ENCODE measurements at places on chromosomes 1 and 21.

- H3K27me3 ChIP-seq: no peaks in the 10 kb centered on the region
- no peaks in the 10 kb centered on the region for H3K4me1 ChIP-seq
- no peak for DNase-seq
- no peaks in the 10 kb centered on the region for H3K36me3 ChIP-seq
- H3K27ac ChIP-seq: no peak overlapping the region
- no peak overlapping the region for H3K4me3 ChIP-seq
These were observed 88.3 kb downstream of the COL24A1 start for GRCh38 chr1:86068271-86068721.

GRCh38 chr1:243345205-243345604 lies 89.4 kb downstream of the SDCCAG8 start:
- no peak overlapping the region for H3K27ac ChIP-seq
- no peak for DNase-seq
- no peaks in the 10 kb centered on the region for H3K27me3 ChIP-seq
- no peak overlapping the region for H3K4me3 ChIP-seq

GRCh38 chr1:27106561-27107323 lies 48.2 kb downstream of the SLC9A1 start:
- no peaks in the 10 kb centered on the region for H3K36me3 ChIP-seq
- no peak overlapping the region for H3K4me3 ChIP-seq
- H3K4me1 ChIP-seq: peaks cover 2% of the 10 kb centered on the region

- no peaks in the 10 kb centered on the region for H3K36me3 ChIP-seq
- H3K4me1 ChIP-seq: no peaks in the 10 kb centered on the region
- no peak for DNase-seq
- H3K4me3 ChIP-seq: no peak overlapping the region
These were observed 44.4 kb downstream of the RPS6KC1 start for GRCh38 chr1:213095467-213095866.

- H3K36me3 ChIP-seq: no peaks in the 10 kb centered on the region
- no peak overlapping the region for H3K27ac ChIP-seq
- H3K4me3 ChIP-seq: no peak overlapping the region
- H3K4me1 ChIP-seq: no peaks in the 10 kb centered on the region
These were observed 47.3 kb upstream of the SSX2IP start for GRCh38 chr1:84737590-84737989.

- 0 out of 2 replicates have a peak, but pooled peaks cover 5% of the 10 kb centered on the region for H3K36me3 ChIP-seq
- H3K4me3 ChIP-seq: no peak within 1 kb of the TSS
- H3K4me1 ChIP-seq: peaks cover 7% of the 10 kb centered on the region
- no peak for DNase-seq
- no peaks in the 10 kb centered on the region for H3K27me3 ChIP-seq
These were observed at the start of gene GJC2 for GRCh38 chr1:228149406-228150119. TSS of gene GJC2 (plus strand) at chr1:228149930. CDS start at chr1:228157759, 7,829 bp downstream.

- H3K27me3 ChIP-seq: no peaks in the 10 kb centered on the region
- no peaks in the 10 kb centered on the region for H3K36me3 ChIP-seq
- H3K4me3 ChIP-seq: no peak overlapping the region
- no peak overlapping the region for H3K27ac ChIP-seq
- peaks cover 4% of the 10 kb centered on the region for H3K4me1 ChIP-seq
These were observed 64.1 kb downstream of the LRRN2 start for GRCh38 chr1:204621396-204621795.

GRCh38 chr21:40021558-40022351 lies 154.5 kb downstream of the PCP4 start:
- H3K4me3 ChIP-seq: no peak overlapping the region
- H3K4me1 ChIP-seq: no peaks in the 10 kb centered on the region
- no peak overlapping the region for H3K27ac ChIP-seq
- no peaks in the 10 kb centered on the region for H3K36me3 ChIP-seq
- H3K27me3 ChIP-seq: no peaks in the 10 kb centered on the region
- no peak for DNase-seq

DNA sequence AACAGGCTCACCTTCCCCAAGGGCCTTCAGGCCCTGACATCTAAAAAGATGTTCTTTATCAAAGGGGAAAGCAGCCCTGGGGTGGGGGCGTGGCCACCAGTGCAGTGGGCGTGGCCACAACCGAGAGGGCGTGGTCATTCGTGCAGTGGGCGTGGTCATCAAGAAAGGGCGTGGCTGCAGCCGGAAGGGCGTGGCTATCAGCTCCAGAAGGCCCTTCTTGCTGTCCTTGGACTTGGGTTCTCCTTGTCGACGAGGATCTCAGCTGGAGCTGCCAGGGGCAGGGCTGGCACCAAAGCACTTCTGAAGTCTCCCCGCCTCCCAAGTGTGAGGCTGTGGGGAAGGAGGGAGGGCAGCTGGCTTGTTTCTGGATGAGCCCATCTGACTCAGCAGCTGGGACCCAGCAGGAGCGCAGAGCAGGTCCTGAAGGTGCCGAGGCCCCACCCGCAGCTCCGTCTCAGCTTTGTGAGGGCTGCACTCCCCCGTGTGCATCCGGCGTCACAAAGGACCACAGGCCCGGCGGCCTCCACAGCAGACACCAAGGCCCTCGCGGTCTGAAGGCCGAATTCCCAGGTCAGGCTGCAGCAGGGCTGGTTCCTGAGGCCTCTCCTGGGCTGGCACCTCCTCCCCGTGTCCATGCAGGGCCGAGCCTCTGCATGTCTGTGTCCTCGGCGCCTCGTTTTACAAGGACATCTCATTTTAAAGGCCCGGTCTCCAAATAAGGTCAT lies 12.8 kb downstream of the PDE9A start:
- H3K27me3 ChIP-seq: no peaks in the 10 kb centered on the region
- DNase-seq: no peak
- H3K4me1 ChIP-seq: peaks cover 9% of the 10 kb centered on the region

- no peak overlapping the region for H3K27ac ChIP-seq
- no peak for DNase-seq
- H3K4me3 ChIP-seq: no peak overlapping the region
- H3K36me3 ChIP-seq: no peaks in the 10 kb centered on the region
These were observed 472.3 kb upstream of the BRINP3 start for GRCh38 chr1:190949939-190950338.

DNA sequence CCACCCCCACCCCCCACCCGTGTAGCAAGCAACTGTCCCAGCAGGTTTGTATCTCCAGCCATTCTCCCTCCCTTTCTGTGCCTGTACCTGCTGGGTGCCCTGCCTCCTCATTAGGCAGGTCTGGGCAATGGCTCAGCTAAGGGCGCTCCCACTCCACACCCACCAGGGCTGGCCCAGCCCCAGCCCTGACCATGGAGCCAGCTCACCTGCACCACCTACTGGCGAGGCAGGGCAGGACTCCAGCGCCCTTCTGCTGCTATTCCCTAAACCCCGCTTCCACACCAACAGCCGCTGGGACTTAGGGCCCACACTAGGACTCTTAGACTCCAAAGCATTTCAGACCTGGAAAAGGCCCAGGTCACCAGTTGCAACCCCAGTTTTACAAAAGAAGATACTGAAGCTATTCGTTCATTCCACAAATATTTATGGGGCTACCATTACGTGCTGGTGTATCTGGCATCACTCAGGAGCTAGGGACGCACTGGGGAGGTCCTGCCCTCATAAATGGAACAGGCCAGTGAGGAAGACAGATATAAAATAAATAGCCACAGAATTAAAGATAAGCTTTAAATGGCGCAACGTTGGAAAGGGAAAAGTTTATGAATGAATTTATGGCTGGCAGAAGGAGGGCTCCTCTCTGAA lies 24.0 kb downstream of the PGLYRP3 start:
- no peak overlapping the region for H3K27ac ChIP-seq
- H3K4me3 ChIP-seq: no peak overlapping the region
- peaks cover 1% of the 10 kb centered on the region for H3K4me1 ChIP-seq
- peak; percentile 43 for DNase-seq
- no peaks in the 10 kb centered on the region for H3K27me3 ChIP-seq
- H3K36me3 ChIP-seq: no peaks in the 10 kb centered on the region

DNA sequence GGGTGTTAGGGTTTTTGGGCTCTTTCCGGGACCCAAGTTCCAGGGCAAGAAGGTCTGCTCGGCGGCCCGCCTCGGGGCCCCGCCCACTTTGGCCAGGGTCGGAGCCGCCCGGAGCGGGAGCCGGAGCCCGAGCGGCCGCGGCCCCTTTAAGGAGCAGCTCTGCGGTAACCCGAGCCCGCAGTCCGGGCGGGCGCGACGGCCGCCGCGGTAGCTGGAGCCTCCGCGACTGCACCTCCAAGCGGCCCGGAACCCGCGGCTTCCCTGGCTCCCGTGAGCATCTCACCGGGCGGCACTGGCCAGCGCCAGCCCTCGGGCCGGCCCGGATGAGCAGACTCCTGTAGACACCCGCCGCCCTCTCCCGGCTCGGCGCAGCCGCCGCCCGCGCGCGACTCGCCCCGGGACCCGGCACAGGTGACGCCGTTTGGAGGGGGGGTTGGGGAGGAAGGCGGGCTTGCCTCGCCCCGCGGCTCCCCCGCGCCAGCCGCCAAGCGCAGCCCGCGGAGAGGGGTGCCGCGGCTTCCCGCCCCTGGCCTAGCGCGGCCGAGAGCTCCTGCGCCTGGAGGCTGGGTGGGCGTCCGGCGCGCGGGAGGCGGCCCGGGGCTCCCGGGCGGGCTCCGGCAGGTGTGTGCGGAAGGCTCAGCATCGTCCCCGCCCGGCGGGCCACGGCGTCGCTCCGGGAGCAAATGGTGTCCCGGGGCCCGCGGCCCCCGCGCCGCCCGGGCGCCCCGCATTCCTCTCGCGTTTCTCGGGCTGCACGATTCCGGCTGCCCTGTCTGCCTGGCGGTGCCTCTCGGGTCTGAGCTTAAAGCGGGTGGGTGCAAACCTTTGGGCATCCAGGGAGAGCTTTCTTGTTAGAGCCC lies at the start of gene TLCD4:
Gene TLCD4 (plus strand): TSS at position 149 of the 860 bp plus-strand sequence. CDS start 26,547 bp downstream, outside the sequence.
- H3K36me3 ChIP-seq: no peaks in the 10 kb centered on the region
- peak; percentile 39 for DNase-seq
- no peak within 1 kb of the TSS for H3K27ac ChIP-seq
- peak within 1 kb of the TSS; percentile 62 for H3K4me3 ChIP-seq

- no peak overlapping the region for H3K27ac ChIP-seq
- H3K4me1 ChIP-seq: no peaks in the 10 kb centered on the region
- no peak overlapping the region for H3K4me3 ChIP-seq
- H3K36me3 ChIP-seq: peaks cover 52% of the 10 kb centered on the region
- H3K27me3 ChIP-seq: no peaks in the 10 kb centered on the region
- DNase-seq: no peak
These were observed 29.9 kb downstream of the DHCR24 start for GRCh38 chr1:54857141-54857540.

GRCh38 chr1:76106719-76107235 lies 32.2 kb downstream of the ST6GALNAC3 start:
- no peak for DNase-seq
- H3K27me3 ChIP-seq: no peaks in the 10 kb centered on the region
- H3K36me3 ChIP-seq: no peaks in the 10 kb centered on the region
- H3K27ac ChIP-seq: no peak overlapping the region

DNA sequence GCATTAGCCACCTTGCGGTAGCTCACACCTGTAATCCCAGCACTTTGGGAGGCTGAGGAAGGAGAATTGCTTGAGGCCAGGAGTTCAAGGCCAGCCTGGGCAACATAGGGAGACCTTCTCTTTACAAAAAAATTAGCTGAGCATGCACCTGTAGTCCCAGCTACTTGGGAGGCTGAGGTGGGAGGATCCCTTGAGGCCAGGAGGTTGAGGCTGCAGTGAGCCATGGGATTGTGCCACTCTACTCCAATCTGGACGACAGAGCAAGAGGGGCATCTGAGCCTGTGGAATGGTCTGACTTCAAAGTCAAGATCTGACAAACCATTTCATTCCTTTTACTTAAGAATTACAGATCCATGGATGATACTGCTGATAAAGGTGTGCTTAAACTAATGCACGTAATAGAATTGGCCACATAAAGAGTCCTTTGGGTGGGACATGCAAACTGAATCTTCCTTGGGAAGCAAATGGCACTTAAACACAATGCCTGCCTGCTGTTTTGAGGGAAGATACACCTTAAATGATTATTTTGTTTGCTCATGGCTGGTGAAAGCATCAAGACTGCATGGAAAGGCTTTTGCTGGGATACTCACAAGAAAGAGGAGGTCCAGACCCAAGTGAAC lies 2.5 kb upstream of the TMEM201 start:
- no peak overlapping the region for H3K4me3 ChIP-seq
- no peak overlapping the region for H3K27ac ChIP-seq
- DNase-seq: no peak
- H3K27me3 ChIP-seq: no peaks in the 10 kb centered on the region

- peaks cover 4% of the 10 kb centered on the region for H3K4me1 ChIP-seq
- no peaks in the 10 kb centered on the region for H3K36me3 ChIP-seq
- DNase-seq: no peak
- H3K27me3 ChIP-seq: no peaks in the 10 kb centered on the region
- H3K4me3 ChIP-seq: peak within 1 kb of the TSS; percentile 55
These were observed at the start of gene FAAH for GRCh38 chr1:46394108-46394871. TSS of gene FAAH (plus strand) at chr1:46394317. CDS start at chr1:46394349, 32 bp downstream.

GRCh38 chr1:22850681-22851080 lies 122.0 kb downstream of the LACTBL1 start:
- H3K4me3 ChIP-seq: no peak overlapping the region
- DNase-seq: no peak
- no peaks in the 10 kb centered on the region for H3K36me3 ChIP-seq
- H3K4me1 ChIP-seq: peaks cover 2% of the 10 kb centered on the region
- no peaks in the 10 kb centered on the region for H3K27me3 ChIP-seq
